NCI-H345 (cell line): ENCODE measurements at places on chromosomes 3 and 15.

- no peak for DNase-seq
Measured at GRCh38 chr3:102715030-102715697, 280.3 kb downstream of the ZPLD1 start.

- DNase-seq = no peak
Measured at GRCh38 chr3:36511791-36512486, 131.6 kb downstream of the STAC start.

- DNase-seq = no peak
Measured at GRCh38 chr15:44545913-44546802, 9.2 kb downstream of the EIF3J start.

- DNase-seq = no peak
Measured at GRCh38 chr3:11643201-11643603, 513 bp downstream of the VGLL4 start.

- DNase-seq = no peak
Measured at GRCh38 chr3:122074621-122075265, 19.6 kb downstream of the CD86 start.

- no peak for DNase-seq
Measured at GRCh38 chr3:192879346-192880031, 38.2 kb downstream of the MB21D2 start.

- DNase-seq = no peak
Measured at GRCh38 chr3:101423984-101424888, 88.8 kb downstream of the SENP7 start.

DNA sequence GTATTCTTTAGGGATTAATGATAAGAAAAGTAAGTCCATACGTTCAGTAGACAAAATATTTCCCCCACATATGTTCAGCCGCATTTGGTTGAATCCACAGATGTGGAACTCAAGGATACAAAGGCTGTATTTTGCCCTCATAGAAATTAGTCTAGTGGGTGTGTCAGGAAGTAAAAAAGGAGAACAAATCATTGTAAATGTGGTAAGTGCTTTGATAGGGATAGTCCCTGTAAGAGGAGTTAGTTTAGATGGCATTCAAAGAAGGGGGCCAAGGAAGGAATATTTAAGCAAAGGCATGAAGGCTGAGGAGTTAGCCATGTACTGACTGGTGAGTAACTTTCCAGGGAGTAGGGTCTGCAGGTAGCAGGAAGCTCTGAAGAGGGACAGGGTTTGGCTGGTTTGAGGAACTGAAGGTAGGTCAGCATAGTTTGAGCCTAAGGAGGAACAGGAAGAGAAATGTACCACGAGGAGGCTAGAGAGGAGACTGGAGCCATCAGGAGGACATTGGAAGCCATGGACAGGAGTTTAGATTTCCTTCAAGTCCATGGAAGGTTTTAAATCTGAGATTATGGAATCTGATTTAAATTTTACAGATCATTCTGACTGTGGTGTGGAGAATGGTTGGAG is 98.8 kb downstream of the MME start:
- no peak for DNase-seq

DNA sequence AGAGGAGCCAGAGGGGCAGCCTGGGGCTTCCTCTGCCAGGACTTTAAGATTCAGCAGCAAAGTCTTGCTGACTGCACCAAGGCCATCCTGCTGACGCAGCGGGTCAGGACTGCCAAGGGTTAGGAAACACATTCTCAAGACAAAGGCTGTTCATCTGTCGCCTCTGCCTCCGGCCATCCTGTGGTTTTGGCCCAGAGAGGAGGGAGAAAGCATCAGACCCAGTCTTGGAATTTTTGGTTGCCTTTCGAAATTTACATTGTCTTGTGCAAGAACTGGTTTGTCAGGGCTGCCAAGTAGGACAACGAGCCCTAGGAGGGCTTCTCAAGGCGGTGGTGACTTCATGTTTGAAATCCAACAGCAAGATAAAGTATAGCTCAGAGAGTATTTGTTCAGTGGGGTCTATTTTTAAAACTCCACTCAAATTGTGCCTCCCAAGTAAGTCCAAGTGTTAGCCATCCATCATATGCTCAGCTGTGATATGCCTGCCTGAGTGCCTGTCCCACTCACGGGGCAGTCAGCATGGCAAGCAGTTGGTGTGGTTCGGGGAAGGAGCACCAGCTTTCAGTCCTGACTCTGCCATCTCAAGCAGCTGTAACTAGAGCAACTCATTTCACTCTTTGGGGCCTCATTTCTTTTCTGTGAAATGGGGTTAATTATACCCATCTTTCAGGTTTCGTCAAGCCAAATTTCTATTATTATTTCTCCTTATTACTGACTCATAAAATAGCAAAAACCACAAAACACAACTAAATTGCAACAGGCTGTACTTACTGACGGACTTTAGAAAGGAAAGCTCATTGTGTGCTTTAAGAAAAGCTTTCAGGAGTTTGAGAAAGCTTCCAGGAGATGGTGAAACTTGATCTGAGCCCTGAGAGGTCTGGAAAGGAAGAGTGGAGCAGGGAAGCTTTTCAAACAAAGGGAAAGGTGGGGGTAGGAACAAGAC is 42.4 kb upstream of the RHO start:
- no peak for DNase-seq

DNA sequence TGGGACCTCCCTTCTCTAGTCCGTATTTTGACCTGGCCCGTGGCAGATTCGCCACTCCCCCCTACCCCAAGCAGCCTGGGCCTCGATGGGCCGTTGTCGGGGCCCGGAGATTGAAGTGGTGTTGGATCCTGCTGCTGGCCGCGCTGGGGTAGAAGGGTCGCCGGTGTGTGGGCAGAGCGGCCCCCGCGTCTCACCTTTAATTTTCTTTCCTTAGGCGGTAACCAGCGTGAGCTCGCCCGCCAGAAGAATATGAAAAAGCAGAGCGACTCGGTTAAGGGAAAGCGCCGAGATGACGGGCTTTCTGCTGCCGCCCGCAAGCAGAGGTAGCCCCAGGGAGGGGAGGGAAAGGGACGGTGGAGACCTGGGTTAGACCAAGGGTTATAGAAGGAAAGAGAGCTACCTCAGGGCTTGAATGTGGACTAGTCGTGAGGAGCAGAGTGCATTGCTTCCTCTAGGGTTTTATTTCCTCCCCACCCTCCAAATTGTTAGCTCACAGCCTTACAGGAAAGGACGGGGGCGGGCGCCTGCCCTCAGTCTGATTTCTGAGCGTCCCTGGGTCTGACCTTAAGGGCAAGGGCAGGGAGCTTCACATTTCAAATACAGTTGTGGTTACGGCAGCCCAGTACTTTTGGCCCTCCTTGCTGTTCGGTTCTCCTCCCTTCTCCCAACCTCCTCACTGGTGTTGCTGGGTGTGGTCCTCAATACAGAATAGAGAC is 799 bp downstream of the SERF2 start:
- DNase-seq = peak; percentile 17

DNA sequence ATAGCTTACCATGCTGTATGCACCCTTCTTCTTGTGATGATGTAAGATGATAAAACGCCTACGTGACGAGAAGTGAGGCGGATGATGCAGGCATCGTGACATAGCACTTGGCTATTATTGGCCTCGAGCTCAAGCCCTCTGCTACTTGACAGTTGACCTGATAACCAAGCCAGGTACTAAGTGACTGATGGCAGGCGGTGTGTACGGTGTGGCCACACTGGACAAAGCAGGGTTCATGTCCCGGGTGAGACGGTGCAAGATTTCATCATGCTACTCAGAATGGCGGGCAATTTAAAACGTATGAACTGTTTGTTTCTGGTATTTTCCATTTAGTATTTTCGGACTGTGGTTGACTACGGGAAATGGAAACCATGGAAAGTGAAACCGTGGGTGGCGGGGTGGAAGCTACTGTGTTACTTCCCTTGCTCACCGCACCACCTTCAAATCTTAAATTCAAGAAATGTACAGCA is 57.7 kb downstream of the SLC12A8 start:
- DNase-seq = no peak

DNA sequence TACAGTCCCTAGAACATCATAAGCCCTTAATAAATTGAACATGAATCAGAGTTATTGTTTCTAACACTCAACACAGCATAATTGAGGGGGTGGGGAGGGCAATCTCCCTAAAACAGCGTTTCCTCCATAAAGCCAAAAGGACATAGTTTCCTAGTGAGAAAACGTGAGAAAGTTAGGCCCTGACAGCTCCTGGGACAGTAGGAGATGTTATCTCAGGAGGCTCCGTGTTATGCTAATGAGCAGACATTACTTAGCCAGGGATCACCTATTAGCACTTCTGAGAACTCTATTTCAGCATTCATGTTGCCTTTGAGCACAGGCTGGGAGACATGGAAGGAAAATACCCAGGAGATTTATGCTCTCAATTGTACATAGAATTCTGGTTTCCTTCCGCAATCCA is 229.1 kb upstream of the ADAMTS9 start:
- DNase-seq = no peak

DNA sequence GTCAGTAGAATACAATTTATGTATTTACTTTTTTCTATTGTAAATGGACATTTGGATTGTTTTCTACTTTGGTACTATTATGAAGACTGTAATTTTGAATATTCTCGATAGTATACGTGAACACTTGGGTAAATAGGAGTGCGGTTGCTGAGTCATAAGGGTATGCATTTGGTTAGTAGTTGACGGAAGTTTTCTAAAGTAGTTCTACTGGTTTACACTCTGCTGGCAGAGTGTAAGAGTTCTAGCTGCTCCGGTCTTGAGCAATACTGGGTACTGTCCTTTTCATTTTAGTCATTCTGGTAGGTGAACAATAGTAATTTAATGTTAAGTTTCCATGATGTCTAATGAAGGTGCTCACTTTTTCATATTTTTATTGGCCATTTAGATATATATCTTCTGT is 70.0 kb downstream of the MEF2A start:
- DNase-seq = no peak

- DNase-seq = no peak
Measured at GRCh38 chr3:156817646-156818272, 8.4 kb upstream of the LEKR1 start.

DNA sequence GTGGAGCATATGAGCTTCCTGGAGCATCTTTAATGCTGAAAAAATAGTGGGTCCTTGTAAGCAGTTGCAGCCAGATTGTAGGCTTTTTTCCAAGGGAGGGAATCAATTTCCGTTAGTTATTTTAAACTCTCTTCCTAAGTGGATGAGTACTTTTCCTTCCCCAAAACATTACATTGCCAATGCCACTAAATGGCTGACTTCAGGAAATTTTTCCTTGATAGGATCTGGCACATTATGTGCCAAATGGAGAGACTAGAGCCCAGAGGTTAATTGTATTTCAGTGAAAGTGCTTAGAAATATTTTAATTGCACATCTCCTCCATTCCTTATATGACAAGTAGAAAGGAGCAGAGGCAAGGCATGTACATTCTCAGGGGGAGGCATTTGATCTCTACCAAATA is 83.5 kb downstream of the TNFAIP8L3 start:
- no peak for DNase-seq

- DNase-seq = no peak
Measured at GRCh38 chr15:89358435-89358754, 23.8 kb upstream of the POLG start.

DNA sequence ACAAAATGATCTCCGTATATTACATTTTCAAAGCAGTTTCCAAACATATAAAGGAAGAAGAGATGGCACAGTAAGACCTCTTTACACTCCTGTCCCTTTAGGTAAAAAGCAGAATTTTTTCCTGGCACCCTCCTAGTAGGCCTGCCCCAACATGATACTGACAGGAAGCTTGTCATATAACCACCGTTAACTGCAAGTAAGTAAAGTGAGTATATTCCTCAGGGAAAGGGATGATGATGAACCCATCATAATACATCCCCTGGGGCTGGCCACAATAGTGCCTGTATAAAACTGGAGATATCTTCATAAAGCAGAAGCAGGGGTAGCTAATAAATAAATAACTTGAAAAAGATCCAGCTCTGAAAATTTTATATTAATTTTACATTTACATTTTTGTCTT is 893.0 kb downstream of the DIPK2A start:
- DNase-seq = no peak

DNA sequence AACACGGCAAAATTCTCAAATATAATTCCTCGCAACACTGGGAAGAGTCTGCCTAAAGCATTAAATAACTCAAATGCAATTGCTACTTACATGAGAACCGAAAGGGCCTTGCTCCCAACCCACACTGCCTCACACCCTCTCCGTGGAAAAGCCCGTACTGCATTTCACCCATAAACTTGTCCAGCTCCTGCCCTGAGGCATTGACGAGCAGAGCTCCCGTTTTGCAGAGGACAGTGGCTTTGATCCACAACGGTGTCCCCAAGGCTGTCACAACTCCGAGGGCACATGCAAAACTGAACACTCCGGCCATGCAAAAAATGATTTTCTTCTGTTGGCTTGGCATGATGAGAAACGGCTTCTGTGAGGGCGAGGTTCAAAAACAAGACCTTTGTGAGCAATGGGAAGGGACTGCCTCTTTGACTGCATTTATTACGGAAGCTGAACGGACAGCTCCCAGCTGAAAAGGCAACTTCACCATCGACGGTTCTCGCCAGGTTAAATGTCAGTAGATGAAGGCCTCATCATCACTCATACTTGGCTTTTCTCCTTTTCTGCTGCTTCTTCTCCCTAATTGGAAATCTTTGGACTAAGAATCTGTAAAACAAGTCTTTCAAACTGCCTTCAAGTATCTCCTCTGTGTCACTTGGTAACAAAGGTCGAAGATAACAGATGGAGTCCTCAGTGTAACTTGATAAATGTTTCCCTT is at the start of gene CLRN1:
TSS of gene CLRN1 (minus strand) at position 362 of the 706 bp plus-strand sequence. CDS start at position 343, 19 bp downstream.
- no peak for DNase-seq

DNA sequence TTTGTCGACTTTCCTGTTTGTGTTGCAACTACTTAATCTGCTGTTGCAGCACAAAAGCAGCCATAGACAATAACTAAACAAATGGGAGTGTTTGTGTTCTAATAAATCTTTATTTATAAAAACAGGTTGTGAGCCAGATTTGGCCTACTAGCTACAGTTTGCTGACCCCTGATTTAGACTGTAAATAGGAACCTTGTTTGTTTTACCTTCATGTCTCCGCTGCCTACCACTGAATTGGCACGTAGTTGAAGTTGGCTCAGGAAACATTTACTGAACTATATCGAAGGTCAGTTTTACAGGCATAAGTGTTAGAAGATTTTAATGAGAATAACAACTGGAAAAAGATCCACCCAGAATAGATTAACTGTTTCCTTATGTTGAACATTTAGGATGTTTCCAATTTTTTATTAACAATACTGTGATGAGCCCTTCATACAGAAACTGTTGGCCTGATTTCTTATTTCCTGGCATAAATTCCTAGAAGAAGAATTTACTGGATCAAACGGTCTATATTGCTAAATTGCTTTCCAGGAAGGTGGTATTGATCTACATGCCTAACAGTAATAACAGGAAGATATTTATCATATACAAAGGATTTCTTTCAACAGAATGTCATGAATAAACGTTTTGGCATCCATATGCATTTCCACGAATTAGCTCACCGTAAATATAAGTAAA is 156.2 kb upstream of the NR2E3 start:
- DNase-seq = no peak

- no peak for DNase-seq
Measured at GRCh38 chr15:91525751-91526150, 327.8 kb upstream of the SLCO3A1 start.

- DNase-seq = no peak
Measured at GRCh38 chr15:72284781-72285180, 12.4 kb upstream of the PARP6 start.

- no peak for DNase-seq
Measured at GRCh38 chr3:114333180-114333922, 39.5 kb downstream of the TIGIT start.

GRCh38 chr15:60340207-60340921 is 57.4 kb downstream of the ANXA2 start:
- no peak for DNase-seq
